HS-5 (cell line): ENCODE measurements at places on chromosomes 6 and 20.

DNA sequence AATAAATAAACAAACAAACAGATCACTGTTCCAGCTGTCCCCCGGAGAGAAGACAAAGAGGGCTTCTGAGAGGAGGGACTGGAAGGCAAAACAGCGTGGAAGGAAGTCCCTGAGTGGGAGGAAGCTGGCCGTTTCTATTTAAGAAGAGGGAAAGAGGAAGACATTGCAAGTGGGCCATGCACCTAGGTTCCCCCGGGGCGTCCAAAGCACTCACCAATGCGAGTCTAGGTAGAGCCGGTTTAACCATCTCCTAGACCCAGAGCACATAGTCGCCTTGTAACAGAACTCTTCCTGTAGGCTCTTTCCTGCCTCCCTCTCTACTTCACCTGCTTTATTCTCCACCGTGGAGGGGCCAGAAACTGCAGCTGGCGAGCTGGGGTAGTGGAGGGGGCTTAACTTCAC, 158.4 kb downstream of the ZDHHC14 start:
- no peak for DNase-seq

DNA sequence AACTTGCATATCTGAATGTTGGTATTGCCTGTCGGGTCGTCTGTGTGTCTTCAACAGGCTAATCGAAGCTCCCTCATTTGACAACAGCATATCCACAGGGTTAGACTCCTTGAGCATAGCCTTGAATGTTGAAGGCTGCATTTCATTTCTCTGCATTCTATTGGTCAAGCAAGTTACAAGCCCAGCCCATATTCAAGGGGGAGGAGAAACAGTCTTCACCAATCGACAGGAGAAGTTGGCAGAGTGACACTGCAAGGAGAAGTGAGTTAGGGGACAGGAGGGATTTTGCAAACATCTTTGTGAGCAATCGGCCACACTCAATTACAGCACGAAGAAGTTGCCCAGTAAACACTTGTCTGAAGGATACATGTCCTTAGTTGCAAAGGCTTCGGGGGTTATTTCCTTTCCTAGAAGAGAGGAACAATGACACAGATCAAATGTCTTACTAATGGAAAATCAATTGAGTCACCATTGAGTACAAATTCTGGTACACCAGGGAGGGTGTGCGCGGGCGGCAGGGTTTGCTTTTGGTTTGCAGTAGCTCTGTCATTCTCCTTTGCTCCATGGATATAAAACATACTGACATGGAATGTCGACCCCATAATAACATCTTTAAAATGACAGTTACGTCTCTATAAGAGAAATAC, 60.6 kb upstream of the NT5E start:
- DNase-seq: no peak

GRCh38 chr20:46161921-46162320, 43.8 kb downstream of the CD40 start:
- no peak for DNase-seq

DNA sequence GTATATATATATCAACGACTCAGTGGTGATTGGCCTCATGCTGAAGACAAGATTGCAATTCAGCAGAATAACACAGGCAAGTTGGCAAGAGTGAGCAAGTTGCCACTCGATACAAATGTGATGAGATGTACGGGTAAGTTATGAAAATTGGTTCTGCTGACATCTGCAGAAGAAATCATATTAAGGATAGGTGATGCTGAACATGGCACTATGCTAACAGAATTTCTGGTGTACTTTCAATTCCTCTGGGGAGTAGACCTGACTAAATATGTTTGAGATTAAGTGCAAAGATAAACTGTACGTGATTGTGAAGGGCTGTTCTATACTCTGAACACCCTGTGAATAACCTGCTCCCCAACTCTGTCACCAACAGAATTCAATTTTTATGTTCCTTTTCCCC, 758.2 kb downstream of the TBC1D32 start:
- DNase-seq: no peak

DNA sequence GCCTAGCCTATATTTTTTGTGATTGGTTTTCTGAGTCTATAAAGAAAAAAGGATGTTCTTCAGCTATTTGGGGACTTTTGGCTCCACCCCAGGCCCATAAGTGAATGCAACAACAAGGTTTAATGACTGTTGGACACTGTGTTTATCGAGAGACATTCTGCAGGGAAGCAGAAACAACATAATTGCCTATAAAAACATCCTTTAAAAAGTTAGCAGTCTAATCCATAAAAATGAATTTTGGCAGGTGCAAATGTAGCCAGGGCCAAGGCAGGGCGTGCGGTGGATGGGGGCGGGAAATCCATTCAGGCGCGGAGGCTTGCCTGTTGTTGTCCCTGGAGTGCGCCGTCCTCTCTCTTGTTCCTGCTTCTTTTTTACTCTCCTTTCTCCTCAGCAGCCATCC, 99.3 kb downstream of the PAX1 start:
- no peak for DNase-seq

DNA sequence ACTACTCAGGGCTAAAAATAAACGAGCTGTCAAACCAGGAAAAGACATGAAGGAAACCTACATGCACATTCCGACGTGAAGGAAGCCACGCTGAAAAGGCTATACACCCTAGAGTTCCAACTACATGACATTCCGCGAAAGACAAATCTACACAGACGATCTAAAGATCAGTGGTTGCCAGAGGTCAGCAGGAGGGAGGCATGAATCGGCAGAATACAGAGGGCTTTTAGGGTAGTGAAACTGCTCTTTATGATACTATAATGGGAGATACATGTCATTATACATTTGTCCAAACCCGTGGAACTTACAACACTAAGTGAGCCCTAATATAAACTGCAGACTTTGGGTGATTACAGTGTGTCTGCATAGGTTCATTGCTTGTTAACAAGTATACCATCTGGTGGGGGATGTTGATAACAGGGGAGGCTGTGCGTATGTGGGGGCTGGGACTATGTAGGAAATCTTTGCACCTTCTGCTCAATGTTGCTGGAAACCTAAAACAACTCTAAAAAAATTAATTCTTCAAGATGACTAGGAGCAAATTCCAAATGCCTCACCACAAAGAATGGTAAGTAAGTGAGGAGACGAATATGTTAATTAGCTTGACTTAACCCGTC, 132.2 kb upstream of the CDH4 start:
- no peak for DNase-seq

GRCh38 chr6:3159805-3160781, 2.7 kb upstream of the TUBB2A start:
- no peak for DNase-seq

- no peak for DNase-seq
These were observed 65.9 kb downstream of the FAM184A start for GRCh38 chr6:119012521-119012920.

DNA sequence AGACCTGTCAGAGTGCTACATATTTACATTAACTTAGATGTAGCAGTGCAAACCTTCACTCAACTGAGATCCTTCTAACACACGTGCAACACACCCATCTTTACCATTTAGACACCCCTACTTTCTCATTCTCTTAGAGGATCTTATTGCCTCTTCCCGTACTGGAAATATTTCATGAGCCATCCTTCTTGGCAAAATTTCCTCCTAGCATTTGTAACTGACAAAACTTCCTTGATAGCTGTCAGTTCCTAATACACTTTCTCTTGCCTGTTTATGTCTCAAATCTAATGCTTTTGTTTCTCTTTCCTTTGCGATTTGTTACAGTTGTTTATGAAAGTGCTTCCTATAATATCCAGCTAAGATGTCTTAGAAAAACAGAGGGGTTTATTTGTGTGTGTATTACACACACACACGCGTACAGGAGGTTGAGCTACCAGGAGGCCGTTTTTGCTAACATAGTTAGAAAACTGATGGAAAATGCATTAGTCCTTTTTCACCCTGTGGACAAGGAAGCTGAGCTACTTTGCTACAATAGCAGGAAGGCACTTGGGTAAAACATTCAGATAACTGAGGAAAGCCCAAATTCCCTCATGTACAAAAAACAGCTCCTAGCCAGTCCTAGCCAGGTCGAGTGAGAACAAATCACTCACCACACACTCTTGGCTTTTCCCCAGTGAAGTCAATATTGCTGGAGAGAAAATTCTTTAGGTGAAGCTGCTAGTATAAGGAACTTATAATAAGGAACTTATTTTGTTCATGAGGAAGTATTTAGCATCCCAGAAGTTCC, 153.6 kb downstream of the NFATC2 start:
- no peak for DNase-seq

GRCh38 chr6:57173886-57174510, 1.9 kb downstream of the BAG2 start:
- DNase-seq: peak; percentile 68

DNA sequence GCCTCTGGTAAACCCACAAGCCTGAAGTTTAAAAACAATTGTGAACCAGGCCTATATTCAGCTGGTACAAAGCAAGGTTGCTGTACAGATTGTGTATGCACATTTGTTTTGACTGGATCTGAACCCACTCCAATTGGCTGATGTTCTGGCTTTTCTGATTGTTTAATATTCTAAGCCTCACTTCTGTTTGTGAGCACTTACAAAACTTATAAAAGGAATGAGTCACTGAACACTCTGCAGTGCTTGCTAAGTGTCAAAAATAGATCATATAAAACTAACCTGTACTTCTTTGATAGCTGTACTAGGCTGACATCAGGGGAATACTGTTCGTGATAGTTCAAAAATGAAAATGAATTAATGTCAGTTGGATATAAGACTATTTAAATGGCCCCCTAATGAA, 12.1 kb downstream of the COL21A1 start:
- DNase-seq: no peak

DNA sequence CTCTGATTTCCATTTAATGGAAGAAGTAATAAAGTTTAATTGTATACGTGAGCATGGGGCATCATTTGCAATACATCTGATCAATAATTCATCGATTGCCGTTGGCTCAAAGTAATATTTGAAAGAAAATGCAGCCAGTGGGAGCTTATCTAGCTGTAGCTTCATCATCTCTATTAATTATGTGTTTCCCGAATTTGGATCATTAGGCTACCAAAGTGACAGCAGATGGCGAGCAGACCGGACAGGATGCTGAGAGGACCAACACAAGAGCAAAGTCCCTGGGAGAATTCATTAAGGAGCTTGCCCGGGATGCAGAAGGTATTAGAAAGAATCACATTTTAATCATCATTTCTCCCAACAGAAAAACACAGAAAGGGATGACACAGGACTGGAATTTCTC, 327.1 kb downstream of the ARHGAP18 start:
- DNase-seq: no peak

- DNase-seq: no peak
These were observed 371.7 kb upstream of the RUNX2 start for GRCh38 chr6:44956396-44956795.

GRCh38 chr20:40960101-40960500, 68.5 kb upstream of the TOP1 start:
- no peak for DNase-seq

- no peak for DNase-seq
These were observed 8.1 kb downstream of the CTSA start for GRCh38 chr20:45899046-45899835.

- no peak for DNase-seq
These were observed 86.6 kb downstream of the RNF144B start for GRCh38 chr6:18473755-18474154.

DNA sequence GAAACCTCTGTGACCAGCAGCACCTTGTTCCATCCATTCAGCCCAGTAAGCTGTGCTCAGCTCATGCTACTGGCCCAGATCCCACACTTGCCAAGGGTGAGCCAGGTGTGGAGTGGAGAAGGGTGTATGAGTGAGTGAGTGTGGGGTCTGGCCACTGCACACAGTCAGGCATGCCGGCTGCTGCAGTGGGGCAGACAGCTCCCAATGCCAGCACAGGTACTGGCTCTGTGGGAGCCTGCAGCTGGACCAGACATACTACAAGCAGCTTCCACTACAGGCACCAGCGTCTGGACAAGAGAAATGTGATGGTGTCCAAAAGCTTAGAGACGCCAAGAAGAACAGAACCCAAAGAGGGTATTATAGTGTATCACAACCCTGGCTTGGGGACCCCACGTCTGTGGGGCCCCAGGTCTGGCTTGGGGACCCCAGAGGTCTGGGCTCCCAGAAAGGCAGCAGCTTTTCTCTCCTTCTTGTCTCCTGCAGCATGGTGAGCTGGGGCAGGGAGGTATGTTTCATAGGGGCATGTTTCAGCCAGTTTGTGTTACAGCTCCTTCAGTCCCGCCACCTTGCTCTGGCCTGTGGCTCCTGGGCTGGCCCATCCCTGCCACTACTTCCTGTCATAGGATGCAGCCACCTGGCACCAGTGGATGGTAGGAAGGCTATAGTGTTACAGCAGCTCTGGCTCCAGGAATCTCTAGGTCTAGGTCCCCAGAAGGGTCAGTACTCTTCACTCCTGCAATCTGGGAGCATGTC, 152.4 kb upstream of the HSF2 start:
- DNase-seq: no peak

DNA sequence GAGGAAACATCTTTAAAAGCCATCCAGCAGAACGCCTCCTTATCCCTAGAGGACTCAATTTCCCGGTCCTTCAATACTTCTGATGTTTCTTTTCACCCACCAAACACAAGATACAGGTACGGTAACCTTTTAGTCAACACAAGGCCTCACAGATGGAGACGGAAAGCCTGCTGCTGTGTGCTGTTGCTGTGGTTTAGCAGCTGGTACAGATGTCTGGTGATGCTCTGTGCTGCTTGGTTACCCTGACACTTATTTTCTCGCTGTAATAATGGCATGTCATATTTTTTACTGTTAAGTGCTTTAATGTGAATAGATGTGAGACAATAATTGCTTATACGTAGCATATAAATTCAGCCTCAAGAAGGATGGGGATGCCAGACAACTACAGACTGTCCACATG, 25.3 kb downstream of the GMDS start:
- no peak for DNase-seq

GRCh38 chr20:36491901-36492617, 49.3 kb upstream of the MYL9 start:
- DNase-seq: no peak

DNA sequence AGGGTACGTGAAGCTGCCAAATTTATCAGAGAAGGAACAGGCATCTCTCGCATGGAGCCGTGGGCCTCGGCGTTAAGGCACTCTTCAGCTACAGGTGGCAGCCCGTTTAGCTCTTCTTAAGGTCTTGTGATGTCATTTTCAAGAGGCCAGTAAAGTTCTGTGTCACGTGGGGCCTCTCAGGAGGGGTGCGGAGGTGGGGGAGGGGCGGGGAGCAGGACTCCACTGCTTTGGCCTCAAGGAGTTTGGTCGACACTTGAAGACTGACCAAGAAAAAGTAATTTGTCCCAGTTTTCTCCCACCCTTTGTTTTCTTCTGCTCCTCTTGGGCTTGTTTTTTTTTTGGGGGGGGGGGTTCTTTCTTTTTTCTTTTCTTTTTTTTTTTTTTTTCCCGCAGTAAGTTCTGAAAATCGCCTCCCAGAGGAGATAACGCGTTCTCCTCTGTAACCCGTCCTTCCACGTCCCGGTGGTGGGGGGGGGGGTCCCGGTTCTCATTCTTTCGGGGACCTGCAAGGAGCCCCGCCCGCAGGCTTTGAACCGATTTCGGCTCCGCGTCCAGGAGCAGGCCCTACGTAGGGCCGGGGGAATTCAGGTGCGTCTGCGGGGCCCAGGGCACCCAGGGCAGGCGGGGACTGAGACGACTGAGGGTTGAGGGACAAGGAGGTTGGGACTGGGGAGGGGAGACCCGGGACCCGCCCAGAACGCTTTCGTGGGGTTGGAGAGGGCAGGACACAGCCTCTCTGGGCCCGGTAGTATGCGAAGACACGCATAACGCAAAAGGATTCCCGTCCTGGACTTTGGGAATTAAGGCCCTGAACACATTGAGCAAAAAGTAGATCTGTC, 26.0 kb downstream of the GPX6 start:
- DNase-seq: peak; percentile 53
